Activated CD4-positive, alpha-beta memory T cell treated with anti-CD3 and anti-CD28 coated beads, Interleukin-2, amount 10 ng/mL, durations not matched to agents 7 days and 5 days (primary cell): ENCODE measurements at places on chromosomes 1 and 21.

DNA sequence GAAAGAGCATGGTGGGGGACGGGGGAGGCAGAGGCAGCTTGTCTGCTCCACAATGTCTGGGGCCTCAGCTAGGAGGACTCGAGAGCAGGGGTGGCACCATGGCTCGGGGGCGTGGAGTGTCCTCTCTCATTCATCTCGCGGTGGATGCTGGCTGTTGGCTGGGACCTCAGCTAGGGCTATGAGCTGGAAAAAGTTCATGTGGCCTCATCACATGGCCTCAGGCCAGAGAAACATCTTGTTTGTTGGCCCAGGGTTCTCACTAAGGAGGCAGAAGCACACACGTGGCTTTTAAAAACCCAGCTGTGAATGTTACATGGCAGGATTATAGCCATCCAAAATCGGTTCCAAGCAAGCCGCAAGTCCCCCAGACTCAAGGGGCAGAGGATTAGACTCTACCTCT, 6.2 kb upstream of the CENPS start:
- DNase-seq, result no peak

GRCh38 chr1:184905601-184906322, 68.5 kb downstream of the NIBAN1 start:
- no peak for DNase-seq

GRCh38 chr1:21801100-21801499, 11.0 kb upstream of the LDLRAD2 start:
- no peak for DNase-seq

- DNase-seq, result no peak
Measured at GRCh38 chr1:184556665-184557064, 169.8 kb downstream of the C1orf21 start.

DNA sequence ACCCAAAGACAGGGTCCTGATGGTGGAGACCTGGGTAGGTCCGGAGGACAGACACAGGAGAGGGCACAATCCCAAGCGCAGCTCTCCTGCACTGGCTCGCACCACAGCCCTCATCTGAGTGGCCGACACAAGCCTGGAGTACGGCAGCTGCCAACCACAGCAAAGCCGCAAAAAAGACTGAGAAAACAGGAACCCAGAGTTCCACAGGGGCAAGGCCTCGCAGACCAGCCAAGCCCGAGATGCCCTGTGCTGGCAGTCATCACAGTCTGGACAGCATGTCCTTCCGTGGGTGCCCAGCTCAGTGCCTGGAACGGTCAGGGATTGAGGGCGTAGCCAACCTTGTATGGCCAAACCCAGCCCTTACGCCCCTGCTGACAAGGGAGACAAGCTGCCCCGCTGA, 11.4 kb downstream of the ZBTB48 start:
- peak; percentile 28 for DNase-seq

DNA sequence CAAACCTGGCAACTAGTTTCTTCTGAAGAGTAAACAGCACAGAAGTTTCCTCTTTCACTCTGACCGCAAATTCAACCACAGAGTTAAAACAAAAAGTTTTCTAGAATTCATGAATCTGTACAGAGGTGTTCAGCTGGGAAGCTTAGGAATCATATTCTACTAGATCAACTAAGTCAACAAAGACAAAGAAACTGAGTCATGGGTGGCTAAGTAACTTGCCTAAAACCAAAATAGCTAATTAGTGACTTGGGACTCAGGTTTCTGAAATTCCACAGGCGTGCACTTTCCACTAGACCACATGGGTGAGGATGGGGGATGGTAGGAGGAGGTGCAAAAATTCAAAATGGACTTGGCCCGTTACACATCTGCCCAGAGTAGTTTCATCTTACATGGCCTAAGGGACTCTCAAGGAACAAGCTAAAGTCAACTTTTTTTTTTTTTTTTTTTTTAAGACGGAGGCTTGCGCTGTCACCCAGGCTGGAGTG, 25.8 kb downstream of the PTPN14 start:
- DNase-seq, result no peak
